ENCODE measurements at places on chromosomes 11 and 22.

GRCh38 chr22:38886333-38886732 is 14.3 kb upstream of the CBX6 start:
- no peak for DNase-seq

- DNase-seq, result no peak
Observed at GRCh38 chr22:22400964-22401363, 107.6 kb downstream of the ZNF280B start.

GRCh38 chr11:62984451-62984991 is at the start of gene SLC22A6:
TSS of gene SLC22A6 (minus strand) at chr11:62984967. CDS start at chr11:62984690, 277 bp downstream.
- DNase-seq, result no peak

GRCh38 chr11:34151166-34151565 is 45.7 kb downstream of the NAT10 start:
- DNase-seq, result no peak

DNA sequence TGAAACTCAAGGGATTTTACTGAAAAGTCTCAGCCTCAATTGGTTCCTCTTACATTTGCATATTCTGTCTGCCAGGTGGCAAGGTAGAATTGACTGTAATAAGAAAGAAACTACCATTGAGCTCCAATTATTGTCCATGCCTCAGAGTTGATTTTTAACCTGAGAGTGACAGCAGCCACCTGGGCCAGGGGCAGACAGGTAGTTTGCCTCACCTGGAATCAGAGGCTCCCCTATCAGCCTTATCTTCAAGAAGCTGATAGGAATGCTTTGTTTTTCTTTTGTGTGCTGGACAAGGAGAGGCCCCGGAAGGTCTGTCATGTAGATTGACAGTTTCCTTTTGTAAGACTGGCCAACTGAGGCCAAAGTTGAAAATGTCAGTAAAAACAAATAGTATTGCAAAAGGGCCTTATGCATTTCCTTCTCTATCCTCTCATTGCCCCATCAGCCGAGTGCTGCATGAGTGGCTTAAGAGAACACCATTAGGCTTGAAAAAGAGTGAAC is 34.1 kb downstream of the CD44 start:
- no peak for DNase-seq

DNA sequence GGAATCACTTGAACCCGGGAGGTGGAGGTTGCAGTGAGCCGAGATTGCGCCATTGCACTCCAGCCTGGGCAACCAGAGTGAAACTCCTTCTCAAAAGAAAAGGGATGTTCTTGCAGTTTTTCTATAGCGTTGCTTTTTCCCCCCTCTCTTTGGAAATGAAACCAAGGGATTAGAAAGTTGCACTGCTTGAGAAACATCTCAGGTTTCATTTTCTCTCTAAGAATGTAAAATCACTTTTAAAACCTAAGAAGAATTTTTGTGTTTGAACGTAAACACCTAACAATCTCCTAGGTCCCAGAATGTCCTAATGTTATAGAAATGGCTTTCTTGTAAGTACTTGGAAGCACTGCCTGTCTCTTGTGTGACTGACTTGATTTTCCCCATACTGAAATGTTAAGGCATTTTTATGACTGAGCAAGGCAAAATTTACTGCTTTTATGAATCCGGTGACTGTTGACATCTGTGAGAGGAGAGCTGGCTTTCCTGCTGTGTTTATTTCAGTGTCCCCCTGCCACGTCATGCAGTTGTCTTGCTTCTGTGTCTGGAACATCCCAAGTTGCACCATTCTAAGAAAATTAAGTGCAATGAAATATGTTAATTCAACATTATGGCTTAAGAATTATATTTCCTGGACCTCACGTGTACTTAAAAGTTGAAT is 37.7 kb downstream of the NF2 start:
- no peak for DNase-seq

GRCh38 chr11:36126678-36127077 is 162.5 kb downstream of the COMMD9 start:
- no peak for DNase-seq

DNA sequence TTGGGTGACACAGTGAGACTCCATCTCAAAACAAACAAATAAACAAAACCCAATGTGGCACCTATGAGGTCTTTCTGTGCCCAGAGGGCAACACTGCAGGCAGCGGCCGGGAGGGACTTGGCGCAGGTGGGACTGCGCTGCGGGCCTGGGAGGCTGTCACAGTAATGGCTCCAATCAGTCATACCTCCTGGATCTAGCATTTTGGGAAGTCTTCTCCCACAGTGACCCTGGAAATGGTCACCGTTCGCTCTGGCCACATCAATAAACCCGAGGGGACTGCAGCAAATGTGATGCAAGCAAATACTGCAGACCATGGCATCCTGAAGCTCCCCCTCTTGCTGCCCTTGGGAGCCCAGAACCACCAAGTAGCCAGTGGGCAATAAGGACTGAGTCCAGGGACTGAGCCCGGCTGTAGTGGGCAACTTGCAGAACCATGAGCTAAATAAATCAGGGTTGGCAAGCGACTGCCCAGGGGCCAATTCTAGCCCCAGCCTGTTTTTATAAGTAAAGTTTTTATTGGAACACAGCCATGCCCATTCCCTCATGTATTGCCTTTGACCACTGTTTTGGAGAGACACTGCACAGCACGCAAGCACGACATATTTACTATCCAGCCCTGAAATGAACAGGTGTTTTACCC is 15.4 kb downstream of the SHANK2 start:
- DNase-seq, result no peak

DNA sequence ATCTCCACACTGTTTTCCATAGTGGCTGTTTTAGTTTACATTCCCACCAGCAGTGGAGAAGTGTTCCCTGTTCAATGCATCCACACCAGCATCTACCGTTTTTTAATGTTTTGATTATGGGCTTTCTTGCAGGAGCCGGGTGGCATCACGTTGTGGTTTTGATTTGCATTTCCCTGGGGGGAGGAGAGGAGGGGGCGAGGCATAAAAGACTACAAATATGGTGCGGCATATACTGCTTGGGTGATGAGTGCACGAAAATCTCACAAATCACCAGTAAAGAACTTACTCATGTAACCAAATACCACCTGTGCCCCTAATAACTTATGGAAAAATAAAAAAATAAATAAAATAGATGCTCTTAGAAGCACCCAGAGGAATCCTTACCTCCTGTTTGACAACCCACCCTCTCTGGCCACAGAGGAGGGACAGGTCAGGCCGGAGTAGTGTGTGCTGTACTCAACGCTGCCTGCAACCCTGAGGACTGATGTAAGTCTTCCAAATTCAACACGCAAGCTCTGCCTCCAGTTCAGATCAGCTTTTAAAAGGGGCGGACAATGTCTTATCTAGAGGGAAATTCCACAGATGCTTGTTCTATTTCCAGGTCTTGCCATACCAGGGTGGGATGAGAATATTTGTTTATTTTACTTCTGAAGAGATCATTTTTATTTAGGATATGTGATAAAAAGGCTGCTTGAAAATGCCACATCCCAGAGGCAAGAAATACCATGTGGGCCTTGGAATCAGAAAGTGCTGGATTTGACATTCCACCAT is 329.6 kb upstream of the B3GAT1 start:
- DNase-seq, result no peak

DNA sequence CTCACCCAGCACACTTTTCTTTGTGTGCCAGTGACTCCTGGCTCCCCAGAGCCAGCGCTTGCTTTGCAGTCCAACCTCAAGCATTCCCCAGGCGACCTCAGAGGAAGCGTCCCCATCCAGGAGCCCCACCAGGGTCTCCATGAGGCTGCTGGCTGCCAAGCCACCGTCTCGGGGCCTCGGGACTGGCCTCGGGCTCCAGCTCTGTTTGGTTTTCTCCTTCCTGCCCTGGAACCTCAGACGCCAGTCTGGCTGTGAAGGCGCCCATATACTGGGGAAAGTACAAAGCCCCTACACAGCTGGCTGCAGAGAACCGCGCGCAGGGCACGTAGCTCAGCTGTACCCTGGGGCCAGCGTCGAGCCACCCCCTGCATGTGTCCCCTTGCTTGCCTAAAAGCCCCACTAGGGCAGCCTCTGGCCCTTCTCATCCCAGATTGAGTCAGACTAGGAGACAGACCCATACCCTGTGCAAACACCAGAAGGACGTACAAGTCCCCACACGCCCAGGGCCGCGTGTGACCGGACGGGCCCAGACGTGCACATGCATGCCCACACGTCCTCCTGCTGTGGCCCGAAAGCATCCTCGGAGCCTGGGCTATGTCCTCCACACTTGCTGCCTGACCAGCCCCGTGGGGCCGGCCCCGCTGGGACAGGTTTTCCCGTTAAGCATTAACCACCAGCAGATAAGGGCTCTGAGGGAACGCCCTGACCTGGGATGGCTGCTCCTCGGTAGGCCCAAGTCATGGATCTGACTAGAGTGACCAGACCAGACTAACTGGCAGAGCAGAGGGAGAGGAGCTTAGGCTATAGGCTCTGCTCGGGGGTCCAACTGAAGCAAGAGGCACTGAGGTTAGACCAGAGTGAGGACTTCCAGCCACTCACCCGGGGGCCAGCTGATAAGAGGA is 4.2 kb upstream of the SYT8 start:
- DNase-seq, result no peak

DNA sequence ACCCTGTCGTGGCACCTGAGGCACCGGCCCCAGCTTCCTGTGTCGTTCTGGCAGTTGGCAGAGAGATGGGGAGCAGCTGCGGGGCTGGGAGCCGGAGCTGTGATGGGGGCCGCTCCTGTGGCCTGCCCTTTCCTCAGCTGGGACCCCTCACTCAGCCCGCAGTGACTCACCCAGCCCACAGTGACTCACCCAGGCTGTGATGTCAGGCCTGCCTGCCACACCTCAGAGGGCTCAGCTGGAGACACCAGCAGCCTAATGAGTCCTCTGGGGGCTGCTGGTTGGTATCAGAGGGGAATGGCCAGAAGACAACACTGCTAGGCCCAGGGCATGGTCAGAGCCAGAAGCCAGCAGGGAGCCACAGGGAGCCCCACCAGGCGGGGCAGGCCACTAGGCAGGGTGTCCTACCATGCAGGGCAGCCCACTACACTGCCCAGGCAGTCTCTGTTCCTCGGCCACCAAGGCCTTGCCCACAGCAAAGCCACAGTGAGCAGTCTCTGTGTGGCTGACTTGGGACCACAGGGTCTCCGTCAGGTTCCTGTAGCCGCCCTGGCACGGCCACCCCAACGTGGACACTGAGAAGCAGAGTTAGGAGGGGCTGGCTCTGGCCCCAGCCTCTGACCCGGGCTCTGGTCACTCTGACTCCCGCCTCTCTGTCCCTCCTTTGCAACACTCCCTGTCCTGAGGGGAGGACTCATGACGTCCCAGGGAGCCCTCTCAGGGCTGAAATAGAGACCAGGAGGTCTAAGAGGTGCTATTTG is 4.2 kb upstream of the FXYD2 start:
- peak; percentile 78 for DNase-seq

DNA sequence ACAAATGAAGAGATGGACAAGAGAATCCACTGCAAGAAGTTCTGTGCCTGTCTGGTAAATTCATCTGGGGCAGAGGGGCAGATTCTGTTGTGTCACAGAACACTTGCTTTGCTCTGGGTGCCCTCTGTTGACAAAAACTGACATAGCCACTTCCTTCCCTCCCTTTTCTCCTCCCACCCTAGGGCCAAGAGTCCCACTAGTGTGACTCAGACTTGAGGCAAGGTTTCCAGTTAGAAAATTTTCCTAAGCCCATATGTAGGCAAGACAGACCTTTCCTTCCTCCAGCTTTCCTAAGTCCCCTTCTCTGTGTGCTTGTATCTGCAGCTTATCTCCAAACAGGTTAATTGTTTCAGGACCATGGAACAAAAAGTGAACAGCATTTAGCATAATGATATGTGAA is 106.8 kb downstream of the RBFOX2 start:
- no peak for DNase-seq

DNA sequence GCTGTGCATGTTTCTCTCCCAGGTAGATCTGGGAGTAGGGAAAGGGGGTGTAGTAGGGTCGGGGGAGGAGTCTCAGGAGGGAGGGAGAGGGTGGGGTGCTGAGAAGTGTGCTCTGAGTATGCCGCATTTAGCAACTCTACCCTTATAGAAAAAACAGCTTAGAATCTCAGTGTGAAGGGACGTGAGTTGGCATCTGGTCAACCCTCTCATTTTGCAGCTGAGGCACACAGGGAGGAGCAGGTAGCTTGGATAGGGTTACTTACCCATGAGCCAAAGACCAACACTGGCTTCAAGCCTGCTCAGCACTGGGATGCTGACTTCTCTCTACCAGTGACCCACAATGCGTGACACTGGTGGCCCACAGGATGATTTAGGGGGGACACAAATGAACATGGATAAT is 95.9 kb downstream of the FBXO7 start:
- DNase-seq, result no peak

DNA sequence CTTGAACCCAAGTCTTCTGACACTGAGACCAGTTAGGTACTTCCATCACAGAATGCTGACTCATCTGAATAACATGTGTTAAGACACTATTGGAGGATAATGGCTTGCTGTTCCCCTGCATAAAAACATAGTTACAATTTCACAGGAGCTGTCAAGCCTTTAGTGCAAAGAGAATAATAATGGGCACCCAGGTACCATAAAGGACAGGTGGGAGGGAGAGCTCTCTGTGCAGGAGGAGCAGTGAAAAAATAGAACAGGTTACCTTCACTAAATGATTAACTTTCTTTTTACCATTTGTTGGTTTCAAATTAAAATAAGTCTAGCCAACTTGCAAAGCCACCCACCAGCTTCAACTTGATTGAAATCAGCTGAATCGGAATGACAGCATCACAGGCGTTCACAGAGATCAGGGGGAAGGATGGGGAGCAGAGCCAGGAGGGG is 173.2 kb downstream of the DSCAML1 start:
- no peak for DNase-seq

DNA sequence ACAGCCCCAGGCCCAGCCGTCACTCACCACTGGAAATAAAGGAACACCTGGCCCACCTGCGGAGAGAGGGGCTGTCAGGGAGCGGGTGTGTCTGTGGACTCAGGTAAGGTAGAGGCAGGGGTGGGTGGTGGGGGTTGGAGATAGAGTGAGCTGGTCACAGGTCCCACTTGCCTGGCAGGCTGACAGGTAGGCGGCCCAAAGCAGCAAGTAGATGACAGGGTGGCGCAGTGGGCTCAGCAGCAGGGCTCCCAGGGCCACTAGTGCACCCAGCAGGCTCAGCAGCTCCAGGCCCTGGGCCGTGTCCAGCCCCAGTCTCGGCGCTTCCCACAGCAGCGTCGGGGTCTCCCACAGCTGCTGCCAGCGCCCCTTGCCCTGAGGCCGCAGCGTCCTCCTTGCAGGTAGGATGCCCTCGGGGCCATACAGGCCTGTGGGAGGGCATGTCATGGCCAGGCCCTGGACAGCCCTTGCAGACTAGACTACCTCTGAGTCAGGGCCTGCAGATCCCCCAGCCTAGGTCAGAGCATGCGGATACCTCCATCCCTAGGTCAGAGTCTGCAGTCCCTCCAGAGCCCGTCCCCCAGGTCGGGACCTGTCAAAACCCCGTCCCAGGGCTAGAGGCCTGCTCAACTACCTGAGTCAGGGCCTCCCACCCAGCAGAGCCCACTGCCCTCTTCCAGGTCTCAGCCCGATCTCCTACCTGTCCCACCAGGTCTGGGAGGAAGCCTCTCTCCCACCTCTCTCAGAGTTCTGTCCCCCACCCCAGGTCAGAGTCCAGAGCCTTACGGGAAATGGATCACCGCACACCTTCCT is 686 bp downstream of the LMF2 start:
- no peak for DNase-seq

DNA sequence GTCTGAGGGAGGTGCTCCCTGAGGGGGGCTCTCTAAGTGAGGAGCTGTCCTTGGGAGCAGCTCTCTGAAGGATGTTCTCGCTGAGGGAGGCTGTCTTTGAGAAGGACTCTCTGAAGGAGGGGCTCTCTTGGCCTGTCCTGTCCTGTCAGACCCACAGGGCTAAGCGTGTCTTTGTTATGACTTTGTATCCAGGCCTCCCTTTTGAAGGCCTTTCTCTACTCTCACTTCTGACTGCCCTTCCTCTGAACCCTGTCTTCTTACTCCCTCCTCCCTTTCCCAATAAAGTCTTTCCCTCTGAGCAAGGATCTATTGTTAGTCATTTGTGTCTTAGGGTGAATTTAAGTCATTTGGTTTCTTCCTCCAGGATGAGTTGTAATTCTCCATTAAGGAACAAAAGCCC is 330.1 kb upstream of the PLET1 start:
- DNase-seq, result no peak

Data from stimulated activated CD8-positive, alpha-beta memory T cell treated with anti-CD3 and anti-CD28 coated beads, Interleukin-7, amount 100 ng/mL, for 24 hours (primary cell).